Activated naive CD4-positive, alpha-beta T cell treated with anti-CD3 and anti-CD28 coated beads for 36 hours (primary cell): ENCODE measurements at places on chromosomes 1 and 21.

GRCh38 chr1:93605812-93606512, 75.7 kb downstream of the BCAR3 start:
- DNase-seq = no peak

DNA sequence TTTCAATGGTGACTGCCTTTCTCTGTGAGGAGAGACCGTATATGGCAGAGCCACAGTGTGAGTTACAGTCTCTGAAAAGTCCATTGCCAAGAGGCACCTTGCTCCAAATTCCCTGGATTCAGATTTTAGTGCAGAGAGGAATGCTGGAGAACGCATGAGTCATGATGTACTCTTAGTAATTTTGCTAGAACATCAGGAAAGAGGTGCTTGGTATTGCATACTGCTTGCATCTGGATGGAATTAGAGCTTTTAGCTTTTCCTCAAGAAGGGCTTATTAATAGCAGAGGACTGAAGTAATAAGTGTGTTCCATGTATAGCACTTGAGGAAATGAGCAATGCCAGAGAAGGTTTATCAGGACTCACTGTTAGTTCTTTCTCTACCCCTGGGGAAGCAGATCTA, 40.5 kb upstream of the AKT3 start:
- no peak for DNase-seq

- no peak for DNase-seq
These were observed 81.0 kb upstream of the CD55 start for GRCh38 chr1:207240325-207241101.

- DNase-seq = peak; percentile 54
These were observed 43.2 kb downstream of the ELK4 start for GRCh38 chr1:205588636-205589035.
